ENCODE measurements at places on chromosomes 7 and 10.

DNA sequence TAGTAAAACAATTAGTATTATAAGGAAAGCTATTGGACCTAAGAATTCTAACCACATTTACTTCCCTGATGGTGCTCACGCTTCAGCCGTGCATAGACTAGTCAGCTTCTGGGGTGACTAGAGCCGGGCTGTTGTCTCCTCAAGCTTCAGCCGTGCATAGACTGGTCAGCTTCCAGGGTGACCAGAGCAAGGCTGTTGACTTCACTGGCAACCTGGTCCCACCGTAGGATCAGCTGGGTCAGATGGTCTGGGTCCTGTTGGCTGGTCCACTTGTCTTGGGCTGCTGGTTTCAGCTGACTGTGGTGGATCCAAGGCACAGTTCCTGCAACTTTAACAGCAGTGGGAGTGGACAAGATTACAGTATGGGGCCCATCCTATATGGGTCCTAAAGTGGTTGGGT is 99.4 kb downstream of the TRIM24 start:
- DNase-seq, result no peak

DNA sequence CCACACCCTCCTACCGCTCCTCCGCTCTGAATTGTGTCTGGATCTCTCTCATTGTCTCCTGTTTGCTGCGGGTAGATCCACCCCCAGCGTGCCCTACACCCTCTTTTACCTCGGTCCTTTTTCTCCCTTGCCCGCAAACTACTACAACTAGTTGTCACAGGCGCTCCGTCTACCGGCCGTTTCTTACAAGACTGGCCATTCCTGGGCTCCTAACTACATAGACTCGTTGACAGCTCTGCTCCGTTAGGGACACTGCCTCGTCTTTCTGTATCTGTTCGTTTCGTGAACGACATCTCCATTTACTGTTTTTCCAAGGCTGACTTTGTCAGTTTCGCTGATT is 786 bp downstream of the TAF3 start:
- no peak for DNase-seq

DNA sequence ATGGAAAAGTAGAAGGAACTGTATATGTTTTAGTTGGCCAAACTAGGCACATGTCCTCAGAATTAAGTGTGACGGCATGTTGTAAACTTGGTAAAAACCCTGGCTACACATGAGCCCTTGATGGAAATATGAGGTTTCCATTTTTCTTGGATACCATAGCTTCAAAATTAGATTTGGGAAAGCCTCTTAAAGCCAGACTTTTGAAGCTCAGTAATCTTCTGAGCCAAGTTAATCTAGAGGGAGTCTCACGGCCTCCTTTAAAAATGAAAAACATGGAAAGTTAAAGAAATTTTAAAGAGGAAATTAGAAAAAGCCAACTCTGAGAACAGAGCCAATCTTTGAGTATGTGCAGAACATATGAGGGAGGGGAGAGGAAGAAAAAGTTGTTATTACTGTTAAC is 376.0 kb downstream of the CTNNA3 start:
- DNase-seq, result no peak

- no peak for DNase-seq
Observed at GRCh38 chr10:99926925-99927720, 82.6 kb downstream of the DNMBP start.

GRCh38 chr10:11488126-11488525 is 123.3 kb downstream of the USP6NL start:
- no peak for DNase-seq

DNA sequence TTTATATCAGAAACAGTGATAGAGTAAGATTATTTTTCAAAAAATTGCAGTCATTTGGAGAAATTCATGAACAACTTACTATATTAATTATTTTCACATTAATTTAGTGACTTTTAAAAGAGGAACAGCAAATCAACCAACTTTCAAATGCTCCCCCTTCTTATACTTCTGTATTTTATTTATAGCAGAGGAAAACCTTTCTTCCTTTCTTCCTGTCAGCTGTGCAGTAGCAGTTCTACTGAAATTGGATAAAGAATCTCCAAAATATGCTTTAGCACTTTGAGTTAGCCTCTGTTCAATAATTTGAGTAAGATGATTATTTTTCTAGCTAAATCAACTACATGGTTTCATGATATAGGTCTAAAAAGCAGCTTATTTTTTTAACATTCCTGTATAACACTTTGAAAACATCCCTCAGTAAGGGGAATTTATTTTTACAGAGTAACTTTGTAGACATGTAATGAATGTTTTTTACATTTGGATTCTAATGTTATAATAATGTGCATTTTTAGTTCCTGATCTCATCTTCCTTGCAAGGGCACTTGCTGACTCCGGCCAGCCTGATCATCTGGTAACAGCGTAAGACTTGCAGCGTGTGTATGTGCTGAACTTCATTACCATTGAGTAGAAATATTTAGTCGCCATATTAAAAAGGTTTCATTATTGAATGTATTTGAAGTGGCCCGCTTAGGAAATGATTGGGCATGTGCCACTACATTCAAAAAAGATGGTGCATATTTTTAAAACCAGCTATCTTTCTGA is 158.3 kb upstream of the HDAC9 start:
- DNase-seq, result no peak

GRCh38 chr7:94832051-94832450 is 75.3 kb upstream of the PPP1R9A start:
- no peak for DNase-seq

DNA sequence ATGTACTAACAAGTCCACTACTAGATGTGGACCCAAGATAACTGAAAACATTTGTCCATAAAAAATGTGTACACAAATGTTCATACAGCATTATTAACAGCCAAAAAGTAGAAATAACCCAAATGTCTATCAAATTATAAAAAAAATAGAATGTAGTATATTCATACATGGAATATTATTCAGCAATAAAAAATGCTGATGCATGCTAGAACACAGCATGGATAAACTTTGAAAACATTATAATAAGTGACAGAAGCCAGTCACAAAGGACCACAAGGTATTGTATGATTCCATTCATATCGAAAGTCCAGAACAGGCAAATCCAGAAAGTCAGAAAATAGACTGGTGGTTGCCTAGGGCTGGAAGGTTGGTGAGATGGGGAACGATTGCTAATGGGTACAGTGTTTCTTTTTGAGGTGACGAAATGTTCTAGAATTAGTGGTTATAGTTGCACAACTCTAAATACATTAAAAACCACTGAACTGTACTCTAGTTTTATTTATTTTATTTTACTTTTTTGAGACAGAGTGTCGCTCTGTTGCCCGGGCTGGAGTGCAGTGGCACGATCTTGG is 43.3 kb upstream of the ANLN start:
- DNase-seq, result no peak

GRCh38 chr7:66466081-66466600 is 162.5 kb upstream of the KCTD7 start:
- no peak for DNase-seq

DNA sequence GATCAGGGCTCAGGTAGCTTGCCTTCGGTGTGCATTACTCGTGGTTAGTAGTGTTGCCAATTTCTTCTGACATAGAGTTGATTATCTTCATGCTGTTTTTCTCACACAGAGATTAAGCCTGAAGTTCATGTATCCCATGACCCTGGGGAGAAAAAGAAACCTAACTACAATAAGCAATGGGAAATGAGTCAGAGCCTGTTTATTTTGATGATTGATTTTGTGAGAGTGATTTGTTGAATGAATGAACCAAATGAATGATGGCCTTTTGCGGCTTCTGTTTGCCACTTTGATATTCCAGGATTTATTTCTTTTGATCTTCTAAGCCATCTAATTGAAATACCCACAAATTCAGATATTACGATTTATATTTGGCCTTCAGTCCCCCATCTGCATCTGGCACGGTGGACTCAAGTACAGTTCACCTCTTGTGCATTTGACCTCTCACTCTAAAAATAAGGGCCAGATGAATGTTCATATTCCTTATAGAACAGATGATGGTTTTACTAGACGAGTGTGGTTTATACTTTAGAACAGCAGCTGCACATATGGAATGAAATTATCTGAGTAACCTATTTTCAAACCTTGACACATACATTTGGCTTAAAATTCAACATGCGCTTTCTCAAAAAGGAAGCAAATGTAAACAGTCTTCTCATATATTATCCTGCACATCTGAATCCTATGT is 110.7 kb downstream of the PLCE1 start:
- no peak for DNase-seq

DNA sequence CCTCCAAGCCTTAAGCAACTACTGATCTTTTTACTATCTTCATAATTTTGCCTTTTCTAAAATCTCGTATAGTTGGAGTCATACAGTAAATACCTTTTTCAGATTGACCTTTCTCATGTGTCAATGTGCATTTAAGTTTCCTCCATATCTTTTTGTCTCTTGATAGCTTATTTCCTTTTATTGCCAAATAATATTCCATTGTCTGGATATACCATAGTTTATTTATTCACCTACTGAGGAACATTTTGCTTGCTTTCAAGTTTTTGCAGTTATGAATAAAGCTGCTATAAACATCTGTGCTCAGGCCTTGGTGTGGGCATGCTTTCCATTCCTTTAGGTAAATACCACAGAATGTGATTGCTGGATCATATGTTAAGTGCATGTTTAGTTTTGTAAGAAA is 161.2 kb upstream of the GNAI1 start:
- no peak for DNase-seq

- no peak for DNase-seq
Observed at GRCh38 chr7:108358553-108358952, 97.7 kb downstream of the NRCAM start.

All from GM12864 (cell line).